Stimulated activated CD8-positive, alpha-beta memory T cell treated with anti-CD3 and anti-CD28 coated beads, Interleukin-2, amount 100 ng/mL, for 1 hour (primary cell): ENCODE measurements at places on chromosomes 6 and 20.

DNA sequence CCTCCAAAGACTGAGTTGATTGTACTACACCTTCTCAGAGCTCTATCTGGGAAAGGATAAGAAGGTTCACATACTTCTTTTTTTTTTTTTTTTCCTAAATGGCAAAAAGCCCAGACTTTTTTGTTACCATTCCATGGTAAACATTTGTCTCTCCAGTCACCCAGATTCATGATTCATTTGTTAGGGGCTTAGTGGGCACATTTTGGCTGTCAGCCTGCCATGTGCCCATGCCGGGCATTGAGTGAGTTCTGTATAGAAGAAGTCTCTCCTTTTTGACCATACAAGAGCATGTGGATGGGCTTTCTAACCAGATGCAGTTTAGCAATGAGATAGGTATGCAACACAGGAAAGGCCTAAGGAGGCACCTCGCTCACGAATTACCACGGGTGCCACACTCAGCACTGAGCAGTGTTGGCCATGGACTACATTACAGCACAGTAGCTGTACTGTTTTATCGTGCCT, 447.5 kb upstream of the HSF2 start:
- DNase-seq: no peak

- DNase-seq: no peak
Measured at GRCh38 chr6:144155529-144155928, 5.2 kb downstream of the STX11 start.

DNA sequence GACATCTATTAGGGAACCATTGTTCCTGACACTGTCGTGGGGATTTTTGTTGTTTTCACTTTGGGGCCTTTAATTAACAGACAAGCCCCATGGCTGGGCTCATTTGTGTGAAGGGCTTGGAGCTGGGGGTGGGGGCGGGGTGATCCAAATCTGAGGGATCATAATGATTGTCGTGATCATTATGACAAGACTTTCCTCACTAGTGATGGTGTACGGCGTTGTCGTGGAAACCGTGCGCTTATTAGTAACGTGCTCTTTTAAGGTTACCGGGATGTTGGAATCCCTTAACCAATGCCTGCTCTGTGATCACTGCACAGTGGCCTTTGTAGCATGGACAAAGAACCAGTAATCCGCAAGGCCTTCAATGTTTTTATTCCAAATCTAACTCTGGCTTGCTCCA, 18.6 kb downstream of the PDYN start:
- no peak for DNase-seq

- no peak for DNase-seq
Measured at GRCh38 chr6:39330476-39330875, 8.0 kb upstream of the KCNK16 start.

DNA sequence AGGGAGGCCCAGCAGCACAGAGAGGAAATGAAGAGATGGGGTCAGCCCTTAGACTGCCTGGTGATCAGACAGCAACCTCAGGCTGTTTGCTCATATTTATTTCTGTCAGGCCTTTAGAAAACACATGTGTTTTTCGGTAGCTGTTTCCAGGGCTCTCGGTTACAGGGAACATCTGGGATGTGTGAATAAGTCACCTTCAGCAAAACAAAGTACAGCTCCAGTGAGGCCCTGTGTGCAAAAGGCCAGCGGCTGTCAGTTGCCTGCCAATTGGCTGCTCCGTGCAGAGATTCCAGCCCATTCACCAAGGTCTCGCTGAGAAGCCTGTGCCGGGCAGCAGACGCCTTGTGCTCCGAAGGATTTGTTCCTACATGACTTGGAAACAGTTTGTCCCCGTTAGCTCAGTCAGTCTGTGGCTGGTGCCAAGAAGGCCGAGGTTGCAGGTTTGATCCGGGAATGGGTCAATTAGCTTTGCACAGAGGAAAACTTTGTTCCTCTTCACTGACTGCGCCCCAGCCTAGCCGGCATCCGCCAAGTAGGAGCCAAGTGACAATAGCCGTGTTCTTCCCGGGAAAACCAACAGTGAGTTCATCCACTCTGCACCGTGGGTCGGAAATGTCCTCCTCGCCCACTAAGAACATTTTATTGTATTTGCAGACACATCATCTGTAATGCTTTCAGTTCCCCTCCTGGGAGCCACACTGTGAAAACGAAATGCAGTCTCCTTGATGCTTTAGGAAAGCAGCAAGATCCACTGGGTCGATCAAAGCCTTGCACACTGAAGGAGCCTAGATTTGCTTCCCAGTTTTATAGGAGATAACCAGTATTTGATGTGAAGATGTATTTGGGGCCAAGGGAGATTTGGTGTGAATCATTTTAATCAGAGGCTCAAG, 315.4 kb upstream of the CDYL start:
- DNase-seq: no peak

DNA sequence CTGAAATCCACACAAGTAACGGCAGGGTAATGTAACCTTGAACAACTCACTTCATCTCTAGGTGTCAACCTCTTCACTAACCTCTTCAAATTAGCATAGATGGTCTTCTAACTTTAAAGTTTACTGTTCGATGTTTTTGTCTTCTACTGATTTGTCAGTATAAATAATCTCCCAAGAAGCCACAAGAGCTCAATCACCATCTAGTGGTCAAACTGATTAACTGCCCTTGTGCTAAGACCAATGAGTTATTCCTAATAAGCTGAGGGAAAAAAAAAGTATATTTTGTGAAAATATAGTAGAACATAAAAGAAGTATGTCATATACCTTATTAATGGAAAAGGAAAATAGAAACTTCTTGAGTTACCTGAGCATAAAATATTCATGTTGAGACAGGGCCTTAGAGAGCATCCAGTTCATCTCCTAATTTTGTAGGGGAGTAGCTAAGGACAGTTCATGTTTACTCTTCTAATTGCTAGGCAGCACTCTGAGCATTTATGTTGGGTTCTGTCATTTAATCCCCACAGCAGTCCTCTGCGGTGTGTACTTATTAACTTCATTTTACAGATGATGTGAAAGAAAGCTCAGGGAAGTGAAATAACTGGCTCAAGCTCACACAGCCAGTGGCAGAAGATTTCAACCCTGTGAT, 317.1 kb downstream of the ESR1 start:
- DNase-seq: no peak

- no peak for DNase-seq
Measured at GRCh38 chr6:17381424-17382147, 11.8 kb upstream of the CAP2 start.

GRCh38 chr20:22825546-22825945, 209.6 kb upstream of the SSTR4 start:
- DNase-seq: no peak

DNA sequence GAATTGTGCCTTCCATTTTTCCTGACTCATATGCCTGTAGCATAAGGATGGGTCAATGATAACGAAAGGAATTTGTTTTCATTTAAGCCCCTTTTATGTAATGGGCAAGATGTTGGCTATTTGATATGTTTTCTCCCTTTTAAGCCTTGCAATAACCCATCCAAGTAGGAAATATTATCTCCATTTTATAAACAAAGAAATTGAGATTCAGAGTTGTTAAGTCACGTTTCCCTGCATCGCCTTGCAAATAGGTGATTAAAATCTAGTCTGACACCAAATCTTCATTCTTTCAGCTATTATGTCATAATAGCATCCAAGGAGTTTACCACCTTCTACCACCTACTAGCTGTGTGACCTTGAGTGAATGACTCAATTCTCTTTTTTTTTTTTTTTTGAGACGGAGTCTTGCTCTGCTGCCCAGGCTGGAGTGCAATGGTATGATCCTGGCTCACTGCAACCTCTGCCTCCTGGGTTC, 7.0 kb downstream of the HNF4A start:
- DNase-seq: no peak

DNA sequence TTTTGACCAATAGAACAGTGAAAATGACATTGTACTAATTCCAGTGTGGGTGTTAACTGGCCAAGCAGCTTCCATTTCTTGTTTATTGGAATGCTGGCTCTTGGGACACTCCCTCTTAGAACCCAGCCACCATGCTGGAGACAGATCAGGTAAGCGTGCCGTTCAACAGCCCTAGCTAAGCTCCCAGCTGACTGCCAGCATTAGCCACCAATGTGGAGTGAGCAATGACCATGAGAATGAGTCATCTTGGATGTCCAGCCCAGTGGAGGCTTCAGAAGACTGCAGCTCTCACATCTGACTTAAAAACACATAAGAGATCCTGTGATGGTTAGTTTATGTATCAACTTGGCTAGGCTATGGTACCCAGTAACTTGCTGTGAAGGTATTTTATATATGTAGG, 3.0 kb upstream of the LINC00237 start:
- no peak for DNase-seq

DNA sequence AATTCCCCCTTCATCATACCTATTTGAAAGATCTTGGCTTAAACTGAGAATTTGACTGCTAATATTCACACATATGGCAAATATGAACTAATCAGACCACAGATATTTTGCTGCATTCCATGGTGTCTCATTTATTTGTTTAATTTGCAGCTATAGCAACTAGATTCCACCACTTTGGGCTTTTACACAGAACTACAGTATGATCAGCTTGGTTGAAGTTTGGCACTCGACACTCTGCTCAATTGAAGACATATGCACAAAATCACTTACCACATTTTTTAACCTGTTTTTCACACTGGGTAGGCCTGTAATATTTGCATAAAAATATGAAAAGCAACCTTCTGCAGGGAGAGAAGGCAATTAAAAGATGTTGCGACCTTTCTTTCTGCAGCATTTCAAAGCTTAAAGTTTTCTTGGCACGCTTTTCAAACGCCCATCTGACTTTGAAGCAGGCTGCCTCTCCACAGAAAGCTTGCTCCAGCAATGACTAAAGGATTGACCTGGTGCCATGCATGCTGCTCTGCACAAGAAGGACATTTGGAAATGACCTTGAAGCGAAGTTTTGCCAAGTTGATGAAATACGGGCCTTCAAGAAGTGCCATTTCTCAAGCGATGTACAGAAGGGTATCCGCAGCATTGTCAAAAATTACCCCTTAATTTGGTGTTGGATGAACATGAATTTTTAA, 126.7 kb downstream of the AIG1 start:
- DNase-seq: no peak
